ENCODE measurements at places on chromosomes 12 and 14.

GRCh38 chr12:114691763-114692185 lies 7.8 kb upstream of the TBX3 start:
- DNase-seq, result no peak

- DNase-seq, result no peak
Observed at GRCh38 chr12:49553512-49554088, 14.3 kb downstream of the MCRS1 start.

- DNase-seq, result no peak
Observed at GRCh38 chr12:53004178-53004577, 2.1 kb upstream of the EIF4B start.

DNA sequence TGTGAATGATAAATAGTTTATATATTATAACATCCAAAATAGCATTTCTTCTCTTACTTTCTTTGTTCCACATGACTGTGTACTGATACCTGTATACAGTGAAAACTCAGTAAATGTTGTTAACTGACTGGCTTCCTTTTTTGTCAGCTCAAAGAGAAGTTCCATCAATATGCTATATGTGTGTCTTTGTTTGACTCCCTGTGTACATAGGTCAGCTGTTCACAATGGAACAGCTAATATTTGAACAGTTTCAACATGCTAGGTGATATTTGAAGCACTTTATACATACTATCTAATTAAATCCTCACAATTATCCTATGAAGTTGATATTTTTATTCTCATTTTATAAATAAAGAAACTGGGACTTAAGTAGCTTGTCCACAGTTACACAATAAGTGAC lies 15.3 kb upstream of the KICS2 start:
- no peak for DNase-seq

DNA sequence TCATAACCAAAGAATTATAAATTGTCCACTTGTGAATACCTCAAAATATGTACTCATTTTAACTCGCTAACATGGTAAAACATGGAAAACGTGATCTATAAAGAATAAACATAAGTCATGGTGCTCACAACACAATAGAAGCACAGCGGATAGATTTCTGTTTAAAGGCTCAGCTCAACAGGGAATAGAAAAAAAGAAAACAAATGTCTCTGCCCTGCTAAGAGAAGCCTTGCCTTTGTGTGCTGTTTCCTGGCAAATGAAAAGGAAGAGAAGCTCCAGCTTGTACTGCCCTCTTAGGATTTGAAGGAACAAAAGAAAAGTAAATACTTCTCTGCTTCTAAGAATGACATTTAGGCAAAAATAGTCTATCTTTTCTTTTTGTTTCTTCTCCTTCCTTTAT lies 121.0 kb upstream of the KRR1 start:
- no peak for DNase-seq

- DNase-seq, result no peak
Observed at GRCh38 chr12:129486931-129487330, 416.9 kb downstream of the TMEM132D start.

- no peak for DNase-seq
Observed at GRCh38 chr12:114473717-114474116, 67.8 kb upstream of the TBX5 start.

Data from stimulated activated CD4-positive, alpha-beta T cell treated with anti-CD3 and anti-CD28 coated beads, Interleukin-15, amount 100 ng/mL, for 1 hour (primary cell).